ENCODE measurements at places on chromosomes 2 and 18.

DNA sequence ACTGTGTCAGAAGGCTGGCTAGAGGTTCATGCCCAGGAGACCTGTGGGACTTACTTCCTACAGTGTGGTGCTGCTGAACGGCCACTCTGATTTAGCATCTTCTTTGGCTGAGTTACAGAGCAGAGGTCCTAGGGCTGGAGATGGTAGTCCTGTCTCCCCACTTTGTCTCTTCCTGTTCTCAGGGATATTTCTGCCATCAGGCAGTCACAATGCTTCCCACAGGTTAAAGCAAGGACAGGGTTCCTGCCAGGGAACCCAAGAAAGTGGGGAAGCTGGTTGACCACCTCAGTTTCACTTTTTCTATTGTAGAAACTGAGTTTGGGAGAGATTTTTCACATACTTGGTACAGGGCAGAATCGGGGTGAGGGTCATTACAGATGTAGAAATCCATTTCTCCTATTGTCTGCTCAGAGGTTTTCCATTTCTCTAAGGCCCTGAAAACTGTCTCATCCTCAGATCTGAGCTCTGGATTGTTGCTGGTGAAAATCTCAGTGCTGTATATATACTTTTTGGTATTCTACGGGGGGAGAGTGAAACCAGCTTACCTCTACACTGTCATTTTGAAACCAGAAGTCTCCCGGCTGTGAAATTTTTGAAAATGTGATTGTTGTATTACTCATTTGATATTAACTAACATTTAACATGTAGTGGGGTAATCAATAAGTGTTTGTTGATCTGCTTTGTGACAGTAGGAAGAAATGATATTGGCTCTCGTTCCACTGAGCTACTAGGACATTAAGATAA, 37.0 kb upstream of the MEP1B start:
- DNase-seq = no peak

DNA sequence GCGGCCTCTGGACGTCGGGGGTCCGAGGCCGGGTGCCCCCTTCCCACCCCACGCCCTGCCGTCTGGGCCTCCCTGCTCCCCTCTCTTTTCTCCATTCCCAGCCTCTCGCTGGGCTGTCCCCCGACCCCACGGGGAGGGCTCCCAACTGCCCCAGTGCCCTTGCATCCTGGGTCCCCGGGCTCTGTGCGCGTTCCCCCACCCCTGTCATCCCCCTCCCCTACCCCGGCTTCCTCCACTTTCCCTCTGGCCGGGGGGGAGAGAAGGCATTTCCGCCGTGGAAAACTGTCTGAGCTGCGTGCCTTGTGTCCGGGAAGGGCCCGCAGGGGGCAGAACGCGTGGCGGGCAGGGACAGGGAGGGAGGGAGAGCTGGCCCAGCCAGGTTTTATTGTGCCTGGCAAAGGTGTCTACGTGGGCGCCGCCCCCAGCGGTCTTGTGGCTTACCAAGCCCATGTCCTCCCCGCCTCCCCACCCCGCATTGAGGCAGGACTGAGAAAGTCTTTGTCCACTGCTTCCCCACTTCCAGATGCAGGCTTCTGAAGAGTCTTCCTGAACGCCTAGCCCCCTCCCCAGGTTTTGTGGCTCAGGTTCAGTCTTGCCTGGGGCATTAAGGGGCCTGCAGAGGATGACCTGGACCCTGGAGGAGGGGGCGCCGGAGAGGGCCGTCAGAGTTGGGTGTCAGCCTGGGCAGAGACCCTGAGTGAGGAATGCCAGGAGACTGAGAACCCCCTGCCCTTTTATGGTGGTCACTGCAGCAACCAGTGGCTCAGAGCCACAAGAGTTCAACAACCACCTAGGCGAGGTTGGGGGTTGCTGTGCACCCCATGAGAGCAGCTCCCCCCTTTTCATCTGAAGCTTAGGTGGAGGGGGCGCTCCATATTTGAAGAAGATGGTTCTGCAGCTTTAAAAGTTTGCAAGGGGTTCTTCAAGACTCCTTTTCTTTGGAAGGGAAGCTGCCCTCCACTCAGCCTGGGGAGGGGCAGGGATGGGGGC, 1.3 kb downstream of the ITM2C start:
- DNase-seq = no peak

GRCh38 chr2:127048969-127049897, 57.7 kb downstream of the BIN1 start:
- no peak for DNase-seq

DNA sequence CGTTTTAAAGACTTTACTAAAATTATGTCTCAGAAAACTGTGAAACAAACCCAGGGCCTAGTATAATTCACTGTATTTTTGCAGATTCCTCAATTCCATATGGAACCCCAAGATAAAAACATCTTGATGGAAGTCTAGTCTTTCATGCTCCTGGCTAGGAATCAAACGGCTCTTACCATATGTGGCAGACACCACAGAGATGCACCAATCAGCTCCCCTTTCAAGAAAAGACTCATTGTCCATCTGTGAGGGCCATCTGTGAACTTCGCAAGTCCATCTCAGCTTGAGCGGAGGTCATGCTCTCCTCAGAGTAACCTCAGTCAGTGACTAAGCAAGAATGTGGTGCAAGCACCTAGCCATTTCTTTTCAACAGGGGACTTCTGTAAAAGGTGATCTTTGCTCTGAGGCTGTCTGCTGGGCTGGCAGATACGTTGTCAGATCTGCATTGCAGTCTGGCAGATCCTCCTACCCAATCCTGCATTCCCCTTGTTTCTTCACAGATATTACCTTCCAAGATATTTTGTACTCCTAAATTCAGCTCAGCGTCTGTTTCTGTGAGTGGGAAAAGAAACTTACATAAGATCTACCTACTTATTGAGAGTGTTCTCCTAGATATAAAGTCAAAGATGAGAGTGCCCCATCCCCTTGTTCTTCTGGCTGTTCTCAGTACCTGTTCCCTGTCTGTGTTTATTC, 419.3 kb downstream of the SPAG16 start:
- DNase-seq = no peak

DNA sequence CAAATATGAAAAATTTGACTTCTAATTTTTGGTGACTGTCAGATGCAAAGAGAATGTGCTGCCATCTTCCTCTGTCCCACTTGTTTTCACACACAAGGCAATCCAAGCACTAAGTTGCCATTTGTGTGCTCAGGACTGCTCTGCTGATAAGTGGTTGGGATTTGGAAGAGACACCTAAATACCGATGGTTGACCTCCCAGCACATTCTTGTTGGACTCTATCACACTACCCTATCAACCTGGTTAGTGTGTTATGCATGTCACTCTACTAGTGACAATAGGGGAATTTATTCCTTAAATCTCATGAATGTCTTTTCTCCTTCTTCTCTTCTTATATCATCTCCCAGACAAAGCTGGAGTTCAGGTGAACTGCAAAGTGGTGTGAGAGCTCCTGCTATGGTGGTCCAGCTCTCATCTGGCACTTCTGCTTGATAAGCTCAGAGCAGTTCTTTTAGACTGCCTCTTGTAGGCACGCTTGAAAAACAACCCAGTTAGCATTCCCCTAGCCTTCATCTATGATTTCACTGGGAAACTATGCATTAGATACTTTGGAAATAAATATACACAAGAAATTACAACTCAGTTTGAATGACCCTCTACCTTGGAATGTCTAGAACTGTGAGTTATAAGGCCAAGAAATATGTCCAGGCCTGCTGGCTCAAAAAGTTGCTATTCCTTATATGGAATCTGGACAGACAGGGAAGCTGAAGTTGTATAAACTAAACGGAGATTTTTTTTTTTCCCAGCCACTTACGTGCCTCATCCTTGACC, 404.8 kb downstream of the MEIS1 start:
- DNase-seq = no peak

GRCh38 chr18:31612124-31612523, 20.4 kb downstream of the TTR start:
- no peak for DNase-seq

DNA sequence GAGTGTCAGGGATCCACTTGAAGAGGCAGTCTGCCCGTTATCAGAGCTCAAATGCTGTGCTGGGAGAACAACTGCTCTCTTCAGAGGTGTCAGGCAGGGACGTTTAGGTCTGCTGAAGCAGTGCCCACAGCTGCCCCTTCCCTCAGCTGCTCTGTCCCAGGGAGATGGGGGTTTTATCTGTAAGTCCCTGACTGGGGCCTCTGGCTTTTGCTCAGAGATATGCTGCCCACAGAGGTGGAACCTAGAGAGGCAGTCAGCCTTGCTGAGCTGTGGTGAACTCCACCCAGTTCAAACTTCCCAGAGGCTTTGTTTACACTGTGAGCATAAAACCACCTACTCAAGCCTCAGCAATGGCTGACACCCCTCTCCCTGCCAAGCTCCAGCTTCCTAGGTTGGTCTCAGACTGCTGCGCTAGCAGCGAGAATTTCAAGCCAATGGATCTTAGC, 38.1 kb downstream of the PLEK start:
- no peak for DNase-seq

DNA sequence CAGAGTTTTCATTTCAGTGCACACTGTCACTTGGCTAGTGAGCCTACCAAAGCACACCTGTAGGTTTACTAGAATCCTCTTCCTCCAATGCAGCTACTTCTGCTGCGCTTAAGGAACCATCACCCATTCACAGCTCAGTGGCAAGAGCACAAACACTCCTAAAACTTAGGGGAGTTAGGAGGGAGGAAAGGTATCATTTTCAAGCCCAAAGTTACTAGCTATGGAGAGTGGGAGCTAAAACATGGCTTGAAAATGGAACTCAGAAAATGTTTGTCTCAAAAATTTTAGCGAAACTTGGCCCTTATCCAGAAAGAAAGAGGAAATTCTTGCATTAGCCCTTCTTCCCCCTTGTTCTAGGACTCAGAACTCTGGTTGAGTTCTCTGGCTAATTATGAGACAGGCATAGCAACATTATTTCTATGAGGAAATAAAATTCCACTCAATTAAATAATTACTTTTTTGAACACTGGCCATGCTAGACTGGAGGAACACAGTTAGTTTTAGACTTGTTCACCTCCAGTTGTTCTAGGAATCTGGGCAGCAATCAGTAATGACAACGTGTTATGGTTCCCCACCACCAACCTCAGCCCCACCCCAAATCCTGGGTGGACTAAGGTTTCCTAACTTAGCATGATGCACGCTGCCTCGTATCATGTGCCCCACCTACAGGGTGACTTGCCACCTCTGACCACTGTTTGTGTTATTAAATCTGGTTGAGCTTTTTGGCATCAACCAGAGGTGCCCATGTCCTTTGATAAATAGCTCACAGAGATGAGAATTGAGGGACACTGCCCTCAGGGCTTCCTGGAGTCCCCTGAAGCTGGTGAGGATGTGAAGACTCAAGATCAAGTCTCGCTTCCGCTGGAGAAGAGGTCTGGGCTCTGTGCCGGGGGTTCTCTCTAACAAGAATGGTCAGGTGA, 32.8 kb downstream of the LPIN2 start:
- DNase-seq = no peak

GRCh38 chr18:58255701-58256311, 211.8 kb downstream of the NEDD4L start:
- DNase-seq = no peak

GRCh38 chr18:59278793-59279192, 5.5 kb upstream of the RAX start:
- DNase-seq = no peak

All from D721Med (cell line).